ENCODE measurements at places on chromosomes 13 and 19. TPM values are rescaled to one million over a fixed set of nuclear protein-coding genes. Genes with fewer than 3 reads are reported as not detected.

Gene AMER2
- polyA plus RNA-seq = not detected

Gene PIK3R2
- 2.1 TPM for polyA plus RNA-seq

Gene DMKN
- polyA plus RNA-seq = 1.1 TPM

Gene RAB3A
- polyA plus RNA-seq = 1.5 TPM

Gene TNNI3
- polyA plus RNA-seq = not detected

Gene AP1M2
- polyA plus RNA-seq = not detected

Gene RFPL4AL1
- polyA plus RNA-seq = not detected

Gene IGFL2
- not detected for polyA plus RNA-seq

Gene CD70
- polyA plus RNA-seq = 28.4 TPM

Gene ZNF470
- polyA plus RNA-seq = 2.1 TPM

Gene CEACAM7
- not detected for polyA plus RNA-seq

Gene GARIN5A
- polyA plus RNA-seq = 0.53 TPM

Gene CAMSAP3
- polyA plus RNA-seq = 0.44 TPM

Gene MYH14
- not detected for polyA plus RNA-seq

Gene ATXN8OS
- not detected for polyA plus RNA-seq

Gene ATP1A3
- 1.2 TPM for polyA plus RNA-seq

Gene SLC25A41
- polyA plus RNA-seq = not detected

Gene ZNF460
- 10.2 TPM for polyA plus RNA-seq

Gene FFAR3
- not detected for polyA plus RNA-seq

Gene PSG4
- not detected for polyA plus RNA-seq

Gene PRR22
- not detected for polyA plus RNA-seq

Gene SPRED3
- polyA plus RNA-seq = not detected

Gene LGI4
- not detected for polyA plus RNA-seq

Gene C19orf85
- not detected for polyA plus RNA-seq

Gene ABHD17A
- polyA plus RNA-seq = 107 TPM

Gene IGSF23
- not detected for polyA plus RNA-seq

Gene PCDH8
- polyA plus RNA-seq = not detected
